ENCODE measurements at places on chromosomes 6 and 20.

DNA sequence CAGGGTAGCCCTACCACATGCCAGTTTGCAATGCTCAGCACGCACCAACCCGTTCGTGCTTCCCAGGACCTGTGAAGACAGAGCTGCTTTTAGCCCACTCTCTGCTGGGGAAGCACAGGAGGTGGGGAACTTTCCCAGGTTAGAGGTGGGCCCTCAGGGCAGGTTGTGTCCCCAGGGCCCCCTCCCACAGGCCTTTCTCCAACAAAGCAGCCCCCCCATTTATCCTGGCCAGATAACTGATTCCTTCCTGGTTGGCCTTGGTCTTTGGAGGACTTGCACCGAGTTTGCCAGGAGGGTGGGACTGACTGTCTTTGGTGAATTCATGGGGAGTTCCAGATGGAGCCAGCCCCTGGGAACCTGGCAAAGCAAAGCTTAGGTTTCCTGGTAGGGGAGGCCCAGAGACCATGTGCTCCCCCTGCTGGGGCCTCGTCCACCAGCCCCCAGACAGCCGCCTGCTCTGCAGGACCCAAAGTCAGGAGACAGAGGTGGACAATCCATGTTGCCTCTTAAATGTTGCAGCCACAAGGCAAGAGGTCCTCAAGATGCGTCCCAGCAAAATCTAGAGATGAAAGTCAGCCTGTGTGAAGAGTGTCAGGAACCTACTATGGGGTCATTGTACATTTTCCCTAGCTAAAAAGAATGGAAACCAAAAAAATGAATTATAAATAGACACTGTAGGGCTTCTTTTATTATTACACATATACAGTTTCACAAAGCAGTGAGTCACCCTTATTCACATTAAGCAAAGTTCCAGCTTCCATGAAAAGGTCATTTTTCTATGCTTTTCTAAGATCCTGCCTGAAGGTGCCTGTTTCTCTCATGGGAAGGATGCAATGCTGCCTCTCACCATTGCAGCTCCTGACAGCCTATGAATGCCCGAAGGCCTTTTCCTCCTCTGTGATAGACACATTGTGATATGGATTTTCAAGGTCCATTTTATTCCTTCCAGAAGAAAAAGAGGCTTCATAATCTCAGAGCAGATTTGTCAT lies 497.8 kb downstream of the PREX1 start:
- DNase-seq = no peak

DNA sequence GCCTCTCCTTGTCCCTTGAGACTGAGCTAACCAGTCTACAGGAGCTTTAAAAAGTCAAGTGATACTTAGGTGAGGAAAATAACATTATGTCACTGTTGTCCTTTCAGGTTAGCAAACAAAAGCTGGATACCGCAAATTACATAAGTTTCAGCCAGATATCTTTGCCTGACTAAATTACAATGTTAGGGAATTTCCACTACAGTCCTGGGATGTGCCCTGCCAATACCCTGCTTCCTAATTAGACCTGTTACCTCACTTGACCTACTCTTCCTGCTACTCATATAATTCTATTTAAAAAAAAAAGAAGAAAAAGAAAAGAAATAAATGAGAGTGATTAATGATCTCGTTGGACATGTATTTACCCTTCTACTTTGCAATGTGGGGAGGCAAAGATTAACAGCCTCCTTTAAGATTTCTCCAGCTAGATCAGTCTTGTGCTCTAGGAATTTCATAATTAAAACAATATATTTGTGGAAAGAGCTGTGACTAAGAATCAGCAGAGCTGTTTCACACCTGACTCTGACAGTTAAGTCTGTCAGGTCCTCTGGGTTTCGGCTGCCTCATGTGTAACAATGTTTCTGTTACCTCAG lies 318.9 kb downstream of the HDGFL1 start:
- no peak for DNase-seq

GRCh38 chr6:108176281-108177089 lies 10.7 kb downstream of the NR2E1 start:
- DNase-seq = no peak

DNA sequence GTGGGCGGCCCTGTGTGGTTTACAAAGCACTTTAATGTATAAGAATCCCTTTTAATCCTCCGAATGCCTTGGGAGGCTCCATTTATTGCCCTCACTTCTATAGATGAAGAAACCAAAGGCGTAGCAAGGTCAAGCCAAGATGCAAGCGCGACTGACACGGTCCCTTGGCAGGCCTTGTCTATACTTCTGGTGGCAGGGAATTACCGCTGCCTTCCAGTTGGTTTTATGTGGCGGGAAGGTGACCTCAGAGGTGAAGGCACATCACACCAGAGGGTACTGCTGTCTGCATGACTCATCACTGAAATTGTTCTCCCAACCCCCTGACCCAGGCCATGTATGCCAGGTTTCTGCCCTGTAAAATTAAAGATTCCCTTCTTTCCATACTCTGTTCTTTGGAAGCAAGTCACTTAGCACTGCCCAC lies 36.1 kb upstream of the NAA20 start:
- DNase-seq = no peak

DNA sequence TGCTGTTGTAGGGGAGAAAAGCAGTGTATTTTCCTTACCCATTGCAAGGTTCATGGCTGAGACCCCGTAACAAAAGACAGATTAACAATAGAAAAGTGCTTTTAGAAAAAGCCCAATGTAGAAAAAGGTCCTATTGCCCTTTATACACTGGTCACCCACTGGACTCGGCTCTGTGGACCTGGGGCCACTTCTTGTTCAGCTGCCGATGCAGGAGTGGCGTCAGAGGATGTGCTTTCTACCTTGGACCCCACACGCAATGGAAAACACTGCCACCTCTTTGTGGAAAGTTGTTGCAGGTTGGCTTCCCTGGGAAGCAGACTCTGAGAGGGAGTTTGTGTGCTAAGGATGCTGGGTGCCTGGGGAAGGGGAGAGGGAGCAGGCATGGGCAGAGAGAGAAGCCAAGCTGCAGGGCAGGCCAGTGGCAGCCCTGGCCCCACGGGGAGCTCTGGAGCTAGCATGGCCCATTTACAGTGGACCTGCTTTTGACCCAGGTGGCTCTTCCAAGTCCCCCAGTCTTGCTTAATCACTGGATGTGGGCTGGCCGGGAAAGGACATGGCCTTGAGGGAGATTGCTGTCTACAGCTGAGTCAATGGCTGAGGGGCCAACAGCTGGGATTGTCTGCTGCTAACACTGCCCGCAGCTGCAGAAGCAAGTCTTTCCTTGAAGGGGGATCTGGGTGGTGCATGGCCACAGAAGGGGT lies 142.9 kb downstream of the CDC5L start:
- no peak for DNase-seq

- DNase-seq = no peak
Measured at GRCh38 chr6:14211562-14211942, 94.0 kb downstream of the CD83 start.

- DNase-seq = no peak
Measured at GRCh38 chr6:70844301-70844700, 112.6 kb downstream of the B3GAT2 start.

- no peak for DNase-seq
Measured at GRCh38 chr6:137495703-137496336, 1.6 kb upstream of the OLIG3 start.

DNA sequence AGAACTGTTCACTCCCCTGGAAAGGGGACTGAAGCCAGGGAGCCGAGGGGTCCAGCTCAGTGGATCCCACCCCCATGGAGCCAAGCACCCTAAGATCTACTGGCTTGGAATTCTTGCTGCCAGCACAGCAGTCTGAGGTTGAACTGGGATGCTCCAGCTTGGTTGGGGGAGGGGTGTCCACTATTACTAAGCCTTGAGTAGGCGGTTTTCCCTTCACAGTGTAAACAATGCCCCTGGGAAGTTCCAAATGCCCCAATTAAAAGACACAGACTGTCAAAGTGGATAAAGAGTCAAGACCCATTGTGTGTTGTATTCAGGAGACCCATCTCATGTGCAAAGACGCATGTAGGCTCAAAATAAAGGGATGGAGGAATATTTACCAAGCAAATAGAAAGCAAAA lies 150.2 kb downstream of the LPA start:
- no peak for DNase-seq

DNA sequence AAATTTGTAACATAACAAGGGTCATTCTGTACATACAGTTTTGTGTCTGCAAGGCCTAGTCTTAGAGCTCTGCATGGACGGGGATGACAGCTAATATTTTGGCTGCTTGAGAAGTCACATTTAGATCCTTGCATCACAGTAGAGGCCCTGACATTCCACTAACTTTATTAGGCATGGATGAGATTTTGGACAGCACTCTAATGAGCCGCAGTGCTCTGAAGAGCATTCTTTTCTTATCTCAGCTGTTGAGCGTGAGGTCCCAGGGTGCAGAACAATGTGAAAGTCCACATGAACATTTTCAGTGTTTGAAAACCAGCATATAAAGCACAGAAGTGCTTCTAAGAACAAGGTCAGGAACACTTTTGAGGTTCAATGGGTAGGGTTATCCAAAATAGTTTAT lies 58.9 kb downstream of the IPCEF1 start:
- DNase-seq = no peak

GRCh38 chr20:51303731-51304670 lies 238.5 kb downstream of the NFATC2 start:
- DNase-seq = no peak

- DNase-seq = no peak
Measured at GRCh38 chr6:66245231-66245630, 538.2 kb upstream of the EYS start.

DNA sequence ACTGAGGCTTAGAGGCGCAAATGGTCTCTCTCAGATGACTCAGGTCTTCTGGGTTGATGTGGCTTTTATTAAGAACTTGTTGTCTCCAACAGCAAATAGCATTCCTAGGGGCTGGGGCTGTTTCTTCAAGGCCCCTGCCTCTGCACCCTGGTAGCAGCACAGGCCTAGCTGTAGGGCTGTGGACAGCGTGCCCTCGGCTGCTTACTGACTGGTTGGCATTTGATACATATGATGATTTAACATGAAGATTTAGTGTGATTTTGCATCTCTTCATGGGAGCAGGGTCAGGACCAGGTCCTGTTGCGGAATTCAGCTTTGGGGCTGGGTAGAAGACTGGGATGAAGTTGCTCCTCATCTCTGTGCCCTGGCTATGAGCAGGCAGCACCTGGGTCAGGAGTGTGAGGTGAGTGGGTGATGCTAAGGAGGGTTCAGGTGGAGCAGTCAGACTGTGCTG lies 24.3 kb upstream of the IER3 start:
- DNase-seq = peak; percentile 7

GRCh38 chr6:268394-268935 lies 23.8 kb upstream of the DUSP22 start:
- no peak for DNase-seq

GRCh38 chr6:132712366-132712765 lies 1.5 kb downstream of the VNN1 start:
- DNase-seq = no peak

GRCh38 chr20:23613676-23614075 lies 8.0 kb upstream of the CST9 start:
- DNase-seq = no peak

DNA sequence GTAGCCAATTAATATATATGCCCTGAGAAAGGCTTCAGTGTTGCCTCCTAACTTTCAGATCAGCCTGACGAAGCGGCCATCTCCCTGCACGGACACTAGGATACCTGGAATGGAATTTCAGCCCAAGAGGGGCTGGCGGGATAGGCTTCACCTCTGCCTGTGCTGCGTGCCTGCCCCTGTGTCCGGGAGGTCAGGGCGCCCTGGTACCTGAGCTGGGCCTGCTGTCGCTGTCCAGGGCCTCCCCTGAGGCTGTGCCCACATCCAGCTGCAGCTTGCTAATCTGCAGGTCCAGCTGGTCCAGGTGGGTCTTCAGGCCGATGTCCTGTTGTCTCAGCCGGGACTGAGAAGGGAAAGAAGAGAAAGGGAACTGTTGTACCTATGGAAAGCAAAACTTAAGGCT lies 8.6 kb downstream of the DACT2 start:
- no peak for DNase-seq

DNA sequence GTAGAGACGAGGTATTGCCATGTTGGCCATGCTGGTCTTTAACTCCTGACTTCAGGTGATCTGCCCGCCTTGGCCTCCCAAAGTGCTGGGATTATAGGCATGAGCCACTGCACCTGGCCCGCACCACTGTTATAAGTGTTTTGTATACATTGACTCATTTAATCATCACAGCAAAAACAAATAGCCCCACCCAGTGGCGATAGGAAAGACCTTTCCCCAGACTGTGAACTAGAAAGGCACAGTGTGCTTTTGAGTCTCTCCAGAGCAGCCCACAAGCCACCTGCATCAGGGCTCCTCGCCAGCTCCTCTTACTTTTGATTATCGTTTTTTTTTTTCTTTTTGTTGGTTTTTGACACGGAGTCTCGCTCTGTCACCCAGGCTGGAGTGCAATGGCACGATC lies 27.9 kb upstream of the ZFP64 start:
- DNase-seq = no peak

- DNase-seq = no peak
Measured at GRCh38 chr6:14276667-14277404, 159.3 kb downstream of the CD83 start.

DNA sequence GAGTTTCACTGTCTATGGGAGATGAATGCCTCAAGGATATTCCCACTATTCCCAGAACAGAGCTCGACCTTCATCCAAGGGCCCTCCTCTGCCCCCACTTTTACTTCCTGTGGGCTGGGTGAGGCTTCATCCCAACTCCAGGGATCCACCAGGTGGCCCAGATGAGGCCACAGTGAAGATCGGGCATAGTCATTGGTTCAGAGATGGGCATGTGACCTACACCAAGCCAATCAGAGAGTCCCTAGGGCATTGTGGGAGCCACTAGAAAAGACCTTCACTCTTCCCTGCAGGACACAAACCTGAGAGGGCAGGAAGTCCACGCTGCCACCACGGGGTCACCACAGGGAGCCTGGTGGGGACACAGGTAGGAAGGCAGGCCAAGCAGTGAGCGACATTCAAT lies 72.9 kb upstream of the SLC22A16 start:
- DNase-seq = no peak

DNA sequence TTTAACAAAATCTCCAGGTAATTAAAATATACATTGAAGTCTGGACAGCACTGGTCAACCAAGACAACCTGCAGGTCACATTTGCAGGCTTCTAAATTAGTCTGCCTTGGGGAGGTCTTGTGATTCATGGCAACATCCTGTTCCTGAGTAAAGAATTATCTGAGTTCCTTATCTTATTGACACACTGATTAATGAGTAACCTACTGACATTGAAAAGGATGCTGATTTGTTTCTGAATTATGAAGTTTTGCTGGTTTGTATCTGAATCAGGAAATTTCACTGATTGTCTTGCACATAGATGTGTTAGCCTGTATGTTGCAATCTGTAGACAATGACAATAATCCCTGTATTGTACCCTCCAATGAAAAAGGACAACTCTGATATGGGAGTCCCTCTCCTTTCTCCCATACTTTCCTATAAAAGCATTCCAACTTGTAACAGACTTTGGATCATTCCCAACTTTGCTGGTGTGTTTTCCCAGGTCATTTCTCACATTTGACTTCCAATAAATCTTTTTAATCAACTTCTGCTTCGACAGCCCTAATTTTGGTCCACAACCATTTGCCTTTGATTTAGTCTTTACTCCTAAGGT lies 80.0 kb downstream of the LAMP5 start:
- no peak for DNase-seq

All from stimulated activated CD8-positive, alpha-beta memory T cell treated with anti-CD3 and anti-CD28 coated beads, Interleukin-7, amount 100 ng/mL, for 4 hours (primary cell).